ENCODE measurements at places on chromosomes 1 and 21.

- no peak for DNase-seq
Observed at GRCh38 chr1:202282596-202283283, 59.0 kb downstream of the UBE2T start.

DNA sequence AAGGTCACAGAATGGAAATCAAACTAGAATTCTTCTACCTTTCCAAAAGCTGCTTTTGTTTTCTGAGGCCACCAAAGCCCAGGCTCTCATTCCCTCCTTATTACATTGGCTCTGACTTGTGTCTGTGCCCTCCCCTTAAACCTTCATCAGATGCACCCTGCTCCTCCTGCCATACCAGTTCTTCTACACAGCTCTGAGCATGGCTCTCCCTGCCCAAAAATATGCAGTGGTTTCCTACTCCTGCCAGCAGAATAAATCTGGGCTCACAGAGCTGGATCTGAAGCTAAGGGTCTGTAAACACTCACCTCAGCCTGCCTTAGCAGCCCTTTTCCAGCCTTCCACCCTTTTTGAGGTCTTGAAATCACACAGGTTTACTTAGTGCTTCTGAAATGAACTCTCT, 55.0 kb downstream of the TTC3 start:
- DNase-seq, result no peak

- DNase-seq, result no peak
Observed at GRCh38 chr1:220275430-220275829, 3.2 kb upstream of the RAB3GAP2 start.

GRCh38 chr1:228270032-228270431, 62.2 kb downstream of the OBSCN start:
- DNase-seq, result no peak

- peak; percentile 87 for DNase-seq
Observed at GRCh38 chr1:117121589-117122329, at the start of gene TRIM45. Gene TRIM45 (minus strand): TSS chr1:117121749. CDS start chr1:117121201, 548 bp downstream.

DNA sequence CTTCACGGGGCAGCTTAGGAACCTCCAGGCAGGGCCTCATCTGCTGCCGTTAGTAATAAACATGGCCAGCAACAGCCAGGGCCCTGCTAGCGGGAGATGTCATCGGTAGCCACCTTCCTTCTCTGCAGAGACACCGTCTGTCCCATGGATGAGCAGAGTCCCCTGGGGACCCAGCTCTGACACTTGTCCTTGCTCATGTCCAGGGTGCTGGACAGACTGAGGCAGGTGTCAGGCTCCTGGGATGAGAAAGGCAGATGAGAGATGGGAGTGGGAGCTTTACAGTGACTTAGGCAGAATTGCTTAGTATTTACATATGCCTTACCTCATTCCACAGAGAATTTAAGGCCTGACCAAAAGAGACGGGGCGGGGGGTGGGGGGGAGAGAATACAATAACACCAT, 25.0 kb downstream of the CAPN2 start:
- DNase-seq, result no peak

- no peak for DNase-seq
Observed at GRCh38 chr21:30444204-30444603, 4.1 kb downstream of the KRTAP15-1 start.

- DNase-seq, result no peak
Observed at GRCh38 chr21:42093991-42094421, 22.9 kb downstream of the UMODL1 start.

DNA sequence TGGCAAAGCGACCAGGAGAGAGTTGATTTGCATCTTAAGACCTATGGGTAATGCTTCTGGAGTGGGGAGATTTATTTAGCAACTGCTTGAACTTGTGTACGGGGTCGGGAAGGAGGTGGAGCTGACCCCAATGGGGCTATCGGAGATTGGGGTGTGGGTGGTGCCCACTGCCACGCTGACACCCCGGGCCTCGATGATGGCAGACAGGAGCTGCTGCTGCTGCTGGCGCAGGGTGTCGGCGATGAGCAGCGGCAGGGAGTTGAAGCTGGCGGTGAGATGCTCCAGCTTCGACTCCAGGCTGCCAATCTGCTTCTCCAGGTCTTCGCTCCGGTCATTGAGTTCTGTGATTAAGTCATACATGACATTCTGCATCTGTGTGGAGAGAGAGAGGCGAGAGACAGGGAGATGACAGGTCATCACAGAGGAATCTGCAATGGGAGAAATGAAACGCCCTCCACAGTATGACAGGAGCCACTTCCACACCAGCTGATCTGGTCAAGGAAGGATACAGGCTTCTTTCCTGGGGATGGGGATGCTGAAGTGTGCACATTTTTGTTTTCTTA, 100.0 kb upstream of the ADAR start:
- no peak for DNase-seq

DNA sequence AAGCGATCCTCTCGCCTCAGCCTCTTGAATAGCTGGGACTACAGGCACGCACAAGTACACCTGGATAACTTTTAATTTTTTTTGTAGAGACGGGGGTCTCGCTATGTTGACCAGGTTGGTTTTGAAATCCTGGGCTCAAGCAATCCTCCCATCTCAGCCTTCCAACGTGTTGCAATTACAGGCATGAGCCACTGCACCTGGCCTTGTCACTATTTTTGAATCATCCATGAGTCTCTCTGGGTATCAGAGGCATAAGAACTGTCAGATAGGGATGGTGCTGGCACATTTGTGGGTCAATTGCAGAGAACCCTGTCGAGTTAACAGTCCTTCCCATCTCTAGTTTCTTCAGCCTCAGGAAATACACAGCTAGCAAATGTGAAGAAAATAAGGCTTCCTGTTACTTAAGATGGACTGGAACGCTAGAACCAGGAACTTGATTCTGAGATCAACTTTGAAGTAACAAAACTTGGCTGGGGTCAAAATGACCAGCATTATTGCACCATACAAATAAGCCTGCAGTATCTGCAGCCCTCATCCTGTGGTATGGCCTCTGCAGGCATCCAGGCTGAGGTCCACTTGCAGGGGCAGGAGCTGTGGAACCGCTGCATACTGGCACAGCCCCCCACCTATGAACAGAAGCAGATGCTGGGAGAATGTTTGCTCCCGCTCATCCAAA, 124.3 kb upstream of the GADD45A start:
- no peak for DNase-seq

DNA sequence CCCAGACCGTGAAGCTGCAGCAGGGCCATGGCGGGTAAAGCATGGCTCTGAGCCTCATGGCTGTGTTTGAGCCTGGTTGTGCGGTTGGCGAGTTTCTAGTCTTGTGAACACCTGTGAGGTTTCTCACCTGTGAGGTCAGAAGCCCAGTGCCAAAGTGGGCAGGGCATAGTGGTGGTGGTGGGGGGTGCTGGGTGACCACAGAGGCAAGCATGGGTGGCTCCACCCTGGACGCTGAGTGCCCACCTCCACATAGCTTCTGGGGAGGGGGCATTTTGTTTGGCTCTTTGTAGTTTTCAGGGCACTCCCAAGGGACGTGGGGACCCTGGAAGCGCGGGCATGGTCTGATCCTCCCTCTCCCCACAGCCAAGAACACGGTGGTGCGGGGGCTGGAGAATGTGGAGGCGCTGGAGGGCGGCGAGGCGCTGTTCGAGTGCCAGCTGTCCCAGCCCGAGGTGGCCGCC, 91.1 kb downstream of the TRIM11 start:
- no peak for DNase-seq

- DNase-seq, result no peak
Observed at GRCh38 chr21:28522014-28522799, 470.5 kb downstream of the LTN1 start.

GRCh38 chr1:200337831-200338230, 72.0 kb downstream of the ZNF281 start:
- no peak for DNase-seq

DNA sequence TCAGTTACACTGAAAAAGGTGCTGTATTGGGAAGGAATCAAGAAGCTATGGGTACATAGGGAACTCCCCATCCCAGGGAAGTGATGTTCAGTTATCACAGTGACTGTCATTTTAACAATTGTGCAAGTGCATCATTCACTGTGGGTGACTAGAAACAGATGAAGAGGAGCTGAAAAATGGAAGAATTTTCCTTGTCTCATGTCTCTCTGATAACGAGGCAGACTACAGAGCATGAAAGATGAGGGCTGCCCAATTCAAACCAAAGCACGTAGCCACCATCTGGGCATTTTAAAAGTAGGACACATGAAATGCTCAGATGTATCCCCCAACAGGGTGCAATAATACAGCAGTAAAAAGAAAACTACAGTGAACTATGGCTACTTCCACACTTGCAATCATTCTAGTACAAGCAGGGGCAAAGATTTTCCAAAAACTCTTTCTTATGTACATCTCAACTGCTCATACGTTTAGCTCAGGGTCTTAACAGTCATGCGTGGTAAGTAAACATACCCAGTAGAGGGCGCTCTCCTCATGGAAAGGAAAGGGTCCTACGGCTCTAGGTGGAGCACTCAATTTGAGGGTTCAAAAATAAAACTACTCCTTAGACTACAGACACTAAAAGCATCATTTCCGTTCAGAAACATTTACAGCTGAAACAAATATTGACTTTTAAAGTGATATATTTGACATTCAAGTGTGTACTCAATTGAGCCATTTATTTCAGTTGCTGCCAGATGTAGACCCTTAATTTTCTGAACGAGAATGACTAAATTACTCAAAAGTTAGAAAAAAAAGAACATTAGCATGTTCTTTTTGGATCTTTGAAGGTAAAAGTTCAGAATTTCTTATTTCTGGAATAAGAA, 143.2 kb downstream of the KCTD3 start:
- DNase-seq, result no peak

GRCh38 chr1:155127967-155128754, 485 bp downstream of the EFNA1 start:
- no peak for DNase-seq

DNA sequence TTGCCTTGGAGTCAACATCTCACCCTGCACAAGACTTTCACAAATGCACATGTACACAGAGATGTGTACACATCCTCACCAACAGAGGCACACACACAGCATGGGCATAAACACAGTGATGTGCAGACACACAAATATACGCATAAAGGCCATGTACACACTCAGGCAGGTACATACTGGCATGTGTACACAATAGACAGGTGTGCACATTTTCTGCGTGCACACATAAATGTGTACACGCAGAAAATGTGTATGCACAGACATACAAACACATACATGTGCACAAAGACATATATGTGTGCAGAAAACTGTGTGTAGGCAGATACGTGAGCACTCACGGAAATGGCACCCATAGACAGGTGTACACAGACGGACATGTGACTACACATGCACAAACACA, 85.3 kb upstream of the ZBTB40 start:
- no peak for DNase-seq

DNA sequence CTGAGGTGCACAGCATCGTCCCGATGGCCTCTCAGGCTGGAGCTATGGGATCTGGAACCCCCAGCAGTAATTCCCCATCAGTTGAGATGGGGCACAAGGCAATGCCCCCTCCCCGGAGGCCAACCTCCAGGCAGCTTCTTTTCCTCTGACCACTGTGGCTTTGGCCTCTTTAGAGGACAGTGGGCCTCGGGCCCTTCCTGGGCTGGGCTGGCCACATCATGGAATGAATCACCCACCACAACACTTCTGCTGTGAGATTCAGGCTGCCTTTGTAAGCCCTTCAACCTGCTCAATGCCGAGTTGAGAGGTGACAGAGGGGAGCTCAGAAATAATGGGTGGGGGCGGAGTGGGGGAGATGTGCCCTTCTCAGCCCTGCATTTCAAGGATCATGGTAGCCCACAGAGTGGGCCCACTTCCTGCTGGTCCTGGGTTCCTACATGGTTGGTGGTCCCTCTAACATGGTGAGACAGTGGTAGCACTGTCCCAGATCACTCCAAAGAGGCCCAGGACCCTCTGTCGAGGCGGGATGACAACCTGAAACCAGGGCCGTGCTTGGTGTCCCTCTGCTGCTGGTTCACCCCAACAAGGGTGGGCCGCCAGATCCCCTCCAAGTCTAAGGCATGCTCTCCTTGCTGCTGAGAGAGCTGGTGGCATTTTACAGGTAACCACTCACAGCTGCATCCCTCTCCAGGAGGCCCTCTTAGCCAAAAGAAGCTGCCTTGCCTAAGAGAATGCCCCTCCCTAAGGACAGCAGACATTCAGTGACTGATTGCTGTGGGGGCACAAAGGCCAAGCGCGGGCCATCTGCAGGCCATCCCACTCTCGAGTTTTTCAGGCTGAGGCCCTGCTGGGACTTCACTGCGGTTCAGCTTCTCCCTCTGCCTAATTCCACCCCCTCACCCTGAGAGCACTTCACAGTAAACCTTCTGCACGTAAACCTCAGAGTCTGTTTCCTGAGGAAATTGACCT, 29.7 kb upstream of the EVA1B start:
- DNase-seq, result no peak

GRCh38 chr1:206962272-206962671, 8.0 kb downstream of the FCAMR start:
- no peak for DNase-seq

- no peak for DNase-seq
Observed at GRCh38 chr21:45865106-45865835, 116.3 kb upstream of the COL6A1 start.

DNA sequence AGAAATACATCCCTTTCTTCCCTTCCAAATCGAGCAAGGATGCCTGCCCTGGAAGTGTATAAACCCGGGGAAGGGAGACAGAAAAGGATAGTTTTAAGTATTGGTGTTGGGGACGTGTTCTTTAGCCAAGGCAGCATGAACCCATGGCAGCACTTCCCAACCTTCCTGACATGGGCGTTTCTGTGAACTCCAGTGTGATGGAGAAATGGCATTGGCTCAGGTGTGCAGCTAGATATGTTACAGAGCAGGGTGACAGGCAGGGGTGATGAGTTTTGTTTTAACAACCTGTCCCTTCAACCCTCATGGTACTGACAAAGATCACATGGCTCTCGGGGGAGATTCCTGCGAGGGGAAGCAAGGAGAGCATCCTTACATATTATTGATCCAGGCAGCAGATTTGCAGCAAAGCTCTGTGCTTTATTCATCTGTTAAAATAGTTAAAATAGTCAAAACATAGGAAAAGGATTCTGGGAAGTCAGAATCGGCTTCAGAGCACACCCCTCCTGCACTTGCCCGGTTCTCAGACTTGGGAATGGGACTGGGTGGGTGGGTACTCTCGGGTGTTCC, 4.0 kb downstream of the MX1 start:
- DNase-seq, result no peak

- no peak for DNase-seq
Observed at GRCh38 chr21:39330001-39330400, 16.6 kb upstream of the BRWD1 start.

Data from activated CD4-positive, alpha-beta T cell treated with anti-CD3 and anti-CD28 coated beads for 4 hours (primary cell).